Stimulated activated CD4-positive, alpha-beta T cell treated with anti-CD3 and anti-CD28 coated beads, Interleukin-1b, Interleukin-23, amount 100 ng/mL, for 48 hours (primary cell): ENCODE measurements at places on chromosomes 13 and 19.

- no peak for DNase-seq
These were observed 20.7 kb upstream of the LILRA2 start for GRCh38 chr19:54552913-54553310.

GRCh38 chr13:54965881-54966280, 1937.3 kb downstream of the OLFM4 start:
- DNase-seq = no peak

DNA sequence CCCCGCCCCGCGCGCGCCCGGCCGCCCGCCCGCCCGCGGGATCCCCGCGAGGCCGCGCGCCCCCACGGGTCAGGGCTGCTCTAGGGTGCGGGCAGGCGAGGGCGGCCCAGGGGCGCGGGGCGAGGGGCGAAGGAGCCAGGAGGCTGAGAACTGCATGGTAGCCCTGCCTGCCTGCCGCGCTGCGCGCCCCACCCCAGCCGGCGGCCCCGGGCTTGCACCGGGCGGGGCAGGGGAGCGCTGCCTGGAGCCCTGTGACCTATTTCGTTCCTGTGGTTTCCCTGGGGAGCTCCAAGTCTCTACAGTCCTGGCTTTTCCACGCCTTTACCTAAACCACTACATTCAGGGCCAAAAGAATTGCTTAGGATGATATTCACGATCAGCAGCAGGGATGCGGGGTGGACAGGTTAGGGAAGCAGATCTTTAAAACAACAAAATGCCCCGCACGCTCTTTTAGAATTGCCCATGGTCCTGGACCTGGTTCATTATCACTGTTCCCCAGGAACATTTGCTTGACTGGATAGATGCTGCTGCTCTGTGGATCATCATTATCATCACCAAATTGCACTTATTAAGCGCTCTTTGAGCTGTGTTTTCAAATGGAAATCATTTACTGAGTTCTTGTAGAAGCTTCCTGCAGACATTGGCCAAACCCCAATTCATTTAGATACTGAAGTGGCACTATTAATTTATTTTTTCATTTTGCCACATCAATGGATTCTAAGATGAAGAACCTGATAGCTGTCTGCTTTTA, 421 bp upstream of the GPR12 start:
- no peak for DNase-seq

GRCh38 chr19:7463575-7463974, 25.3 kb downstream of the PEX11G start:
- DNase-seq = no peak

- DNase-seq = no peak
These were observed 78.8 kb upstream of the TMTC4 start for GRCh38 chr13:100753376-100753775.
